ENCODE measurements at places on chromosomes 3 and 15. TPM values are rescaled to one million over a fixed set of nuclear protein-coding genes. Genes with fewer than 3 reads are reported as not detected.

PPARG gene
- polyA plus RNA-seq, result 10.6 TPM

CMSS1 gene
- 40.2 TPM for polyA plus RNA-seq

A4GNT gene
- not detected for polyA plus RNA-seq

AMIGO3 gene
- polyA plus RNA-seq, result 0.76 TPM

PRSS50 gene
- 0.46 TPM for polyA plus RNA-seq

CCDC39 gene
- not detected for polyA plus RNA-seq

GOLGA6L10 gene
- polyA plus RNA-seq, result 1.3 TPM

ATP8B4 gene
- polyA plus RNA-seq, result 1.2 TPM

NR1I2 gene
- 0.11 TPM for polyA plus RNA-seq

CTSH gene
- polyA plus RNA-seq, result 66.7 TPM

AHSG gene
- polyA plus RNA-seq, result not detected

COL6A5 gene
- not detected for polyA plus RNA-seq

TTLL13 gene
- 0.11 TPM for polyA plus RNA-seq

GOLGA8G gene
- polyA plus RNA-seq, result not detected

KBTBD13 gene
- polyA plus RNA-seq, result 9.0 TPM

KNL1 gene
- polyA plus RNA-seq, result 0.07 TPM

PLSCR4 gene
- 4.0 TPM for polyA plus RNA-seq

CYP8B1 gene
- polyA plus RNA-seq, result not detected

SETMAR gene
- polyA plus RNA-seq, result 6.2 TPM

DNA sequence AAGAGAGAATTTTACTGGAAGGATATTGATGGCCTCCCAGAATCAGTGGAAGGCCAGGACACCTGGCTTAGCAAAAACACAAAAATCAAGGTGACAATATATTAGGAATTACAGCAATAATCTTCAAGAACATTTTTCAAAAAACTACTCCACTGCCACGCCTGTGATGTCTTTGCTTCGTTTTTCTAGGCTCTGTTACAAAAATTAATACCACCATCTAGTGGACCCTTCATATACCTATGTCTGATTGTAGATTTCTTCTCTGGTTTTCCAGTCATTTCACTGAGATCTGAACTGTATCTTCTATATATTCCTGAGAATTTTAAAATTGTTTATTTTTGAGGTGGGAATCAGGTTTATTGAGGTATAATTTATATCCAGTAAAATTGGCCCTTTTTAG is 5.6 kb upstream of the SLC33A1 start:
- no peak for DNase-seq

- DNase-seq, result no peak
Observed at GRCh38 chr15:29470311-29470710, 200.7 kb upstream of the NSMCE3 start.

DNA sequence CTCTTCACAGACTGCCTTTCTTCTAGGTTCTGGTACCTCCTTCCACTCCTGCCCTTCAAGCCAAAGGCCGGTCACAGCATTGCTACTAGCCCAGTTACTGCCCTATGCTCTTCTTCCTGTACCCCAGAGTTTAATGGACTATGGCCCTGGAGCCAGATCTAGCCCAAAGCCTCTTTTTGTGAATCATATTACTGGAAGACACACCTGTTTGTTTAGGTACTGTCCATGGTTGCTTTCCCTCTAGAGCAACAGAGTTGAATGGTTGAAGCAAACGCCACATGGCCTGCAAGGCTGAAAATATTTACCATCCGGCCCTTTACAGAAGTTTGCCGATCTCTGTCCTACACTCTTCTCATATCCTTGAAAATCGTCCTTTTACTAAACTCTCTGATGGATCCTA is 47.0 kb downstream of the PDZRN3 start:
- no peak for DNase-seq

- DNase-seq, result no peak
Observed at GRCh38 chr3:64028754-64029153, 5.5 kb upstream of the PSMD6 start.

DNA sequence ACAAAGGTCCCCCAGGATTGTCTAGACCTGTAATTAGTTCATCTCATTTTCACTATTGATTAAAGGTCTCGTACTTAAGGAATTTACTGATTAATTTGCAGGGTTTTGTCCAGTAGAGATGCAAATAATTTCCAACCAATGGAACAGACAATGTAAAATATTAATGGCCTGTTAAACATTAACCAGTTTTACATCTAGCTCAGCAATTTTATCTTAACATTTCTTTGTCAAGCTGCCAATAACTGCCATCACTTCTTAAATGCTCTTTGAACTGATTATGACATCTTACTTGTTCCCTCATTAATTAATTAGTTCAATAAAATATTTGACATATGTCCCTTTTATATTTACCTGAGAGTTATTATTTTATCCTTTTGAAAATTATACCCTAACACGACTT is 9.4 kb upstream of the STRIT1 start:
- no peak for DNase-seq

GRCh38 chr3:129663045-129663446 is 56.6 kb upstream of the PLXND1 start:
- DNase-seq, result no peak

- DNase-seq, result no peak
Observed at GRCh38 chr15:39706206-39706605, 76.4 kb downstream of the FSIP1 start.

GRCh38 chr3:109137761-109138160 is 1.2 kb downstream of the C3orf85 start:
- no peak for DNase-seq

- no peak for DNase-seq
Observed at GRCh38 chr3:34140616-34141015, 342.2 kb downstream of the PDCD6IP start.

- no peak for DNase-seq
Observed at GRCh38 chr3:56664823-56665222, 18.2 kb downstream of the TASOR start.

DNA sequence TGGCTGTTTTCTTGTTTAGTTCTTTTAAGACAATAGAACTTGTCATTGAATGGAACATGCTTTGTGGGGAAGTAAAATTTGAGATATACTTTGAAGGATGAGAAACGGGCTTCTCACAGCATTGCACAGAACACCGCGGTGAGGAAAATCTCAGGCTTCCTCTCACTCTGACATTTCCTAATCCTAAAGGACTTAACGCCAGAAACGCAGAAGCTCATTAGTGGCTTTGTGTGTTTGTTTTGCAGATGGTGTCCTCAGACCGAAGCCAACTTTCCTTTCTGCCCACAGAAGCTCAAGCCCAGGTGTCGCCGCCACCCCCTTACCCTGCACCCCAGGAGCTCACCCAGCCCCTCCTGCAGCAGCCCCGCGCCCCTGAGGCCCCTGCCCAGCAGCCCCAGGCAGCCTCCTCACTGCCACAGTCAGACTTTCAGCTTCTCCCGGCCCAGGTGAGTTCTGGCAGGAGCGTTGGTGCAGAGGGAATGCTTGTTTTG is 78.9 kb upstream of the BLM start:
- no peak for DNase-seq

DNA sequence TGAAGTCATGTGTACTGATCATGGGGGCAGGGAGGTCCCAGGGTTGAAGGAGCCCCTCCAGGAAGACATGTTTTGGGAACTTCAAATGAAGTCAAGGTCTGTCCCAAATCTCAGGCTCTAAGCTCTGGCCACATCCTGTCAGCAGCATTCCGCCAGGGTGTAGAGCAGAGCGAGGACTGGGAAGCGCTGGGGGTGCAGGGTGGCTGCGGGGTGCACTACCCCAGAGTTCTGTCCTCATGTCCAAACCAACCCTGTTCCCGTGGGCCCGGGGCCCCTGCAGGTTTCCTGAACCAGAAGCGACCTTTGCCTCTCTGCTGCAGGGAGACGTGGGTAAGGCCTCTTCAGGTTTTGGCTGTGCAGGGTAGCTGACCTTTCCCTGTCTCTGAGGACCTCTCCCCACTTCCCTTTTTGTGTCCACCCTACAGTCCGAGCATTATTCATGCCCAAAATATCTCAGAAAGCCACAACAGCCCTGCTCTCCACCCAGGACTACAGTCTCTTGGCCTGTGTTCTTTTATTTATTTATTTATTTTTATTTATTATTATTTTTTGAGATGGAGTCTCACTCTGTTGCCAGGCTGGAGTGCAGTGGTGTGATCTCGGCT is 26.6 kb upstream of the FLNB start:
- DNase-seq, result no peak

GRCh38 chr15:31268911-31269784 is 57.5 kb upstream of the KLF13 start:
- DNase-seq, result no peak

DNA sequence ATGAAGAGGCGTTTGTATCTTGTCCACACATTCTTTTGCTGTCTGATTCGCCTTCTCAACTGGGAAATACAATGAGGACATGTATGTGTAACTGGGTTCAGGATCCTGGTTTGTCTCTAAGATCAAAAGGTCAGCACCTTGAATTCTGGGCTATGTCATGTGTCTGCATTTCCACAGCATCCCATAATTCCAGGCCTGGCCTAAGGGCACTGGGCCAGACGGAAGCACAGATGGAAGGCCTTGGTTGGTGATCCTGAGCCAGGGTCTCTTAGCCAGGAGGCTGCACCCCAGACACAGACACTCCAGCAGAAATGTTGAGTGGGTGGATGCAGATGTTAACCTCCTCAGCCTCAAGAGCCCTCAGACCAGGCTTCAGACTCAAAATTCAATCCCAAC is 23.7 kb upstream of the HERC1 start:
- DNase-seq, result peak; percentile 37

GRCh38 chr15:76114561-76114960 is 54.8 kb downstream of the TMEM266 start:
- no peak for DNase-seq

- no peak for DNase-seq
Observed at GRCh38 chr3:120163816-120164215, 69.6 kb upstream of the GSK3B start.

DNA sequence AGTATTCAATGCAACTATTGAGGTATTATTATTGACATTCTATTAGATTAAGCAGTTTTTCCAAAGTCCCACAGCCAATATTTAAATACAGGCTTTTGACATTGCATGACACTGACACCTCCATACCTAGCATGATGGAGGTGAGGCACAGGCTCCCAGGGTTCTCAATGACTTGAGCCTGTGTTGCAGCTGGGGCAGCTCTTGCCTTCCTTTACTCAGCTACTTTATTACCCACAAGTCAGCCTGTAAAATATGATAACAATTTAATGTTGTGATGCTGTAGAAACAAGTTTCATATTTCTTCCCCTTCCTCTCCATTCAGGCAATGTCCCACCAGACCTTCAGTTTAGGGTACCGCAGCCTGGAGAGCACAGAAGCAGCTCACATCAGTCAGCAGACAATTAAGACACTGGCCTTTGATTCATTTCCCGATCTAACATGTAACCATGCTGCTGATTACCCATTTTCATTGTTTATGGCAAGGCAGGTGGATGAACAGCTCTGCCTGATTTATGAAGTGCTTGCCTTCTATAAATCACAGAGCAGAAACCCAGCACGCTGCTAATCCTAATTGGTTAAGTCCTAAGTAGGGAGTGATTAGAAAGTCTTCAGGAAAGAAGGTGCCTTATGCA is 826.1 kb downstream of the AGBL1 start:
- DNase-seq, result no peak

DNA sequence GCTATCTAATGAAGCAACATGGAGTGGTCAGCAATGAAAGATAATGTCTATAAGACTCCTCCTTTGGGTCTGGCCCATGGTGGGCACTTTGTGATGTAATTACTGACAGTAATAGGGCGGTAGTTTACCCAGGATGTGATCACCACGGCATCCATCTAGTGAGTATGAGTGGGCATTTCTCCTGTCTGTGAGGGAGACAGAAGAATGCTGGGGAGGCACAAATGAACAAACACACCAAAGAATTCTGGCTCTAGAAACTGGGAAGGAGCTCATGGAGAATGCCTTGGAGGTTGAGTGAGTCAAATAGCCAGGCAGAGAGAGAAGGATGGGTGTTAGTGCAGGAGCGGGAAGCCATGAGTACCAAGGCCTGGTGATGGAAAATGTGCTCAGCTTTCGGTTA is 217.5 kb downstream of the WNT5A start:
- DNase-seq, result no peak

DNA sequence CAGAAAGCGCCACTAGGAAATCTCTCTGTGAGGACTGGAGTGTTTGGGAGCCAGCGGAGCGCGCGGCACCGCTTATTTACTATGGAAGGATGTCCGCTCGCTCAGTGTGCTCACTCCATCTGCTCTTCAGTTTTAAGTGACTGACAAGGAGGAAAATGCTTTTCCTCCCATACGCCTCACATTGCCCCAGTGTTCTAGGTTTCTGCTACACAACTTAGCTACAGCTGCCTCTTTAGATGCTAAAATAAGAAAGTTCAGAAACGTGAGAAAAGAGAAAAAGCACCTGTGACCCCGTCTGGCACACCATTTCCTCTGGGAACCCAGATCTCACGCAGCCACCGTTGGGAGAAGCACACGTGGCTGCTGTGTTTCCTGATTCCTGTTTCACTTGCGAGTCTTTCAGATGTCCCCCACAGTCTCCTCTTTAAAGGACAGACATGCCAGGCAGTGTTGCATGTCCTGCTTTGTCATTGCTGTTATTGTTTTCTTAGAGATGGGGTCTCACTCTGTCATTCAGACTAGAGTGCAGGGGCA is 11.7 kb upstream of the MUSTN1 start:
- no peak for DNase-seq

DNA sequence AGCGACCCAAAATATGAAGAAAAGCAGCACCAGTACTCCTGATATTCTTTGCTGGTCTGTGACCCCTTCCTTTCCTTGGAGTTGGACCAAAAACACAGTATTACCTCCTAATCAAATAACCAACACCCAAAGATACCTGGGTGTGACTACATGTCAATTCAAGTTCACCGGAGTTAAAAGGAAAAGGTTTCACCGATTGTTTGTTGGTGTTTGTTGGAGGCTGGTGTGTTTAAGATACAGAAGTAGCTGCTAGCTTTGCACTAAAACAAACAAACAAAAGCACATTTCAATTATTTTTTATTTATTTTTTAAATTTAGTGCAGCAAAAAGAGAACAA is 81.5 kb downstream of the MYO1E start:
- no peak for DNase-seq

- no peak for DNase-seq
Observed at GRCh38 chr15:22735781-22736180, 50.7 kb upstream of the NIPA1 start.

DNA sequence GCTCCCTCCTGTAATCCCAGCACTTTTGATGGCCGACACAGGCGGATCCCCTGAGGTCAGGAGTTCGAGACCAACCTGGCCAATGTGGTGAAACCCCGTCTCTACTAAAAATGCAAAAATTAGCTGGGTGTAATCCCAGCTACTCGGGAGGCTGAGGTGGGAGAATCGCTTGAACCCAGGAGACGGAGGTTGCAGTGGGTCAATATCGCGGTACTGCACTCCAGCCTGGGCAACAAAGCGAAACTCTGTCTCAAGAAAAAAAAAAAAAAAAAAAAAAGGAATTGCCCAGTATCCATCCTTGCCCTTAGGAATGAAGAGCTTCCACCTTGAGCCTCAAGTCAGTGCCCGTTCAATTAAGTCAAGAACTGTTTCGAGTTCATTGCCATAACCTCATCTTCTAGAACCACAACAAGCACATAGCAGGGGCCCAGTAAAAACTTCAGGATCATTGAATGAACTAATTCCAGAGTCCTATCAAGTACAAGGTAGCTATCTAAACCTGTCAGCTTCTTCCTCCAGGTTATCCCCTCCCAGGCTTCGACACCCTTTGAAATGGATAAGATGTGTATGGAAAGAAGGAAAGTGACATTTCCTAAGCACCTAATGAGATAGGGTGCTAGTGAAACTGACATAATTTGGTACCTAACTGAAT is 826 bp downstream of the DBR1 start:
- DNase-seq, result no peak

GRCh38 chr3:138846262-138846791 is 11.6 kb upstream of the PIK3CB start:
- DNase-seq, result no peak

- no peak for DNase-seq
Observed at GRCh38 chr3:127750226-127751031, 71.9 kb downstream of the MGLL start.

- peak; percentile 65 for DNase-seq
Observed at GRCh38 chr15:99536422-99537040, 29.3 kb upstream of the MEF2A start.

Data from heart left ventricle (tissue), 16 donors.